ENCODE measurements at places on chromosomes 11 and 22.

DNA sequence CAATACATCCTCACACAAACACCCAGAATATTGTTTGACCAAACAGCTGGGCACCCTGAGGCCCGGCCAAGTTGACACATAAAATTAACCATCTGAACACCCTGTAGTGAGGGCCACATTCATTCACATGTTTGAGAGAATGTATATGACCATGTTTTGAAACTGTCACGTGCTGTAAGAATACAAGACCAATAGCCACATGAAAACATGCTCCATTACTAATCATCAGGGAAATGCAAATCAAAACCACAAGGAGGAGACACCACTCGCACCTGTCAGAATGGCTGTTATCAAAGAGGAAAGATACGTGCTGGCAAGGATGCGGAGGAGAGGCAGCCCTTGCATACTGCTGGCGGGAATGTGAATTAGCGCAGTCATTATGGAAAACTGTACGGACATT lies 38.3 kb upstream of the IGSF9B start:
- no peak for DNase-seq

DNA sequence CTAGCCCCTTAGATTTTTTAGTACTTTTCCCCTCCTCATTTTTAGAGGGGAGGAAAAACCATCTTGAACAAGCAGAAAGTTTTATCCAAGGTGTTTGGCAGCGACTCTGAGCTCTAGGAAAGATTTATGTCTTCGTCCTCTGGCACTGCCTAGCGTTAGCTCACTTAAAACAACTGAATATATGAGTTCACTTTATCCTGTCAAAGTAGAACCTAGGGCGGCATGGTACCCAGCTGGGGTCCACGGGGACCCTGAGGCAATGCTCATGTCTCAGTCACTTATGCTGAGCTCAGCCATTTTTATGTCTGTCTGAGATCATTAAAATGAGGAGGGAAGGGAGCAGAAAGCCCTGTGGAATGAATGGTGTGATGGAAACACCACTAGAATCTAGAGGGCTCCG lies 14.2 kb upstream of the VSIG10L2 start:
- DNase-seq = no peak

DNA sequence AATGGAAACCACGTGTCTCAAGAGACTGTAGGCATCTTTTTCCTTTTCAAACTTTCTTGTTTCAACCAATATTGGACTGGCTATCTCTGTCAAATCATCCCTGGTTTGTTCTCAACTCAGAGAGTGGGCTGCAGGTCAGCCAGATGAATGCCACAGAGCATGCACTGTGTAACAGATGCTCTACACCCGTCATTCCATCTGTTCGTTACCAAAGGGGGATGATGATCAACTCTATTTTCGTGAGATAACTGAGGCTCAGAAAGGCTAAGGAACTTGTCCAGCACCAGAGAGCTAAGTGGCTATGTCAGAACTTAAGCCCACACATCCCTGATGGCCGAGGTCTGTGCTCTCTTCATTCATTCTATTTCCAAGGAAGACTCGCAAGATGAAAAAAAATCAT lies 42.1 kb downstream of the SLC1A2 start:
- no peak for DNase-seq

GRCh38 chr22:16721961-16722360 lies 103.2 kb downstream of the XKR3 start:
- no peak for DNase-seq

DNA sequence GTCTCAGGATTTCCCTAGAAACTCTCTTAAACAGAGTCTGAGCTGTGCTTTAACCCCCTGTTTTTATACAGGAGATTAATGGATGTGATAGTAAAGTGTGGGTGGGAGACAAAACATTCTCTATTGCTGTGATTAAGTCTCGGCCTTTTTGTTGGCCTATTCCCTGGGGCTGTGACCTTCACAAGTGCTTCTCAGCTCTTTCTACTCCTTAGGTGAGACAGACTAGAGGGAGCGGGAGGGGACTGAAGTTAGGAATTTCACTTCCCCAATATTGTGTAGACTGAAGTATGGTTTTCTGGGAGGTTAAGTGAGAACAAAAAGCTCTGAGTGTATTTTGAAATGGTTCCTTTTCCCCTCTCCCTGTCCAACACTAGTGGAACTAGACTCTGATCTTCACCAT lies 29.8 kb upstream of the OR8B8 start:
- DNase-seq = no peak

- DNase-seq = no peak
Measured at GRCh38 chr11:71095294-71095850, 157.0 kb downstream of the SHANK2 start.

DNA sequence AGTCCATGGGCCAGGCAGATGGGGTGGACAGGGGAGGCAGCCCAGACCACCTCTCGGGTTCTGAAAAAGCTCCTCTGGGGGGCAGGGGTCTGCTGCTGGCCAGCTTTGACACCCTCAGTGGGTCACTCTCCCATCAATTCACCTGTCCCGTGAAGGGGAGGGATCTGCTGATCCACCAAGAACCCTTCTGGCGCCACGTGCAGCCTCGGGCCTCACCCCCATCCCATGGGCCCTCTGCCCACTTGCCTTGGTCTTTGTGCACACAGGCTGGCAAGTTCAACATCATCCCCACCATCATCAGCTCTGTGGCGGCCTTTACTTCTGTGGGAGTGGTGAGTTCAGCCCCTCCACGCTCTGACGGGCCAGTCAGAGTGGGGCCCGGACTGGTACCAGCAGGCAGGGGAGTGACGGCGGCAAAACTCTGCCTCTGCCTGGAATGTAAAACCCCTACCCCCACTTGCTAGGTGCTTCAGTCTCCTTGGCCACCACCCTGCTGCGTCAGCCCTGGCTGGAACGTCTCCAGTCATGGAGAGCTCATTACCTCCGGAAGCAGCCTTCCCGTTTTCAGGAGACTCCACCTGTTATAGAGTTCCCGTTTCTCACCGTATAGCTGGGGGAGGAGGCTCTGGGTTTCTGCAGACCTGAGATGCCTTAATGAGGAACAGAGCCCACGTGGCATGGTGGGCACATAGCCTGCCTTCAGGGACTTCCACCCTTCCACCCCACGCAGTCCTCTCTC lies 12.7 kb downstream of the PRG3 start:
- no peak for DNase-seq

DNA sequence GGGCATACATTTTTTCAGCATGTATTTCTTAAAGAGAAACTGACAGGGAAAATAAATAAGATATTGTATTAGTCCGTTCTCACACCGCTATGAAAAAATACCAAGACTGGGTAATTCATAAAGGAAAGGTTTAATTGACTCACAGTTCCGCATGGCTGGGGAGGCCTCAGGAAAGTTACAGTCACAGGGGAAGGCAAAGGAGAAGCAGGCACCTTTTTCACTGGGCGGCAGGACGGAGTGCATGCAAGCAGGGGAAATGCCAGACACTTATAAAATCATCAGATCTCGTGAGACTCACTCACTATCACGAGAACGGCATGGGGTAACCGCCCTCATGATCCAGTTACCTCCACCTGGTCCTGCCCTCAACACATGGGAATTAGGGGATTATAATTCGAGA lies 44.2 kb downstream of the PPFIA1 start:
- DNase-seq = no peak

- no peak for DNase-seq
Measured at GRCh38 chr11:18173225-18173866, 709 bp downstream of the MRGPRX4 start.

- DNase-seq = no peak
Measured at GRCh38 chr22:35677460-35678187, 29.4 kb downstream of the APOL6 start.

DNA sequence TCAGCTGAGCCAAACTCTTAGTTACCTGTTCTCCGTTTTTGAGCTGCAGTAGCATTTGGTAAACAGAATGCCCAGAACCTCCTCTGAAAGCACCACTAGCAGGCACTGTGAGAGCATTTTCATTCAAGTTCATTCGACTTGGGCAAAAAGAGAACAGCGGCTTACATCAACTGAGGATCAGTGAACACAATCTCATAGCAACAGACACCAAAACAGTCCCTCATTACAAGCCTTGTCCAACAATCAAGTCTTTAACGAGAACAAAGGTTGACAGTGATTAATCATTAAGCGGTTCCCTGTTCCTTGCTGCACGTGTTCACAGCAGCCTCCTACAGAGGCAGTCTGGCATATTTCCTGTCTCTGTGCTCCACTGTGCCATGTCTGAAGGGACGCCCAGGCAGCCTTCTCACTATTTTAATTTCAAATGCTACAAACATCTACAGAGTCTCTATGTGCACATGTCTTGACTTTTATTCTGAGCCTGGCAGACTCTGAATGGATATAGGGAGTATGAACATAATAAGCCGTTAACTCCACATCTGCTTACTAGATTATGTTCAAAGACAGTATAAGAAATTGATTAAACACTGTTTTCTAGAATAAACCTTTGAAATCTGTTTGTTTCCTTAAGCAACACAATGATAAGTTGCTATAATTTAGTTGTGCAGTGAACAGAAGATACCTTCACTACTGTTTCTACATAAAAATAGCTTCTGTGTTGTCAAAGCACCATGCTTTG lies 88.3 kb upstream of the MTMR2 start:
- peak; percentile 71 for DNase-seq

GRCh38 chr11:109237636-109238035 lies 184.4 kb upstream of the C11orf87 start:
- DNase-seq = no peak

DNA sequence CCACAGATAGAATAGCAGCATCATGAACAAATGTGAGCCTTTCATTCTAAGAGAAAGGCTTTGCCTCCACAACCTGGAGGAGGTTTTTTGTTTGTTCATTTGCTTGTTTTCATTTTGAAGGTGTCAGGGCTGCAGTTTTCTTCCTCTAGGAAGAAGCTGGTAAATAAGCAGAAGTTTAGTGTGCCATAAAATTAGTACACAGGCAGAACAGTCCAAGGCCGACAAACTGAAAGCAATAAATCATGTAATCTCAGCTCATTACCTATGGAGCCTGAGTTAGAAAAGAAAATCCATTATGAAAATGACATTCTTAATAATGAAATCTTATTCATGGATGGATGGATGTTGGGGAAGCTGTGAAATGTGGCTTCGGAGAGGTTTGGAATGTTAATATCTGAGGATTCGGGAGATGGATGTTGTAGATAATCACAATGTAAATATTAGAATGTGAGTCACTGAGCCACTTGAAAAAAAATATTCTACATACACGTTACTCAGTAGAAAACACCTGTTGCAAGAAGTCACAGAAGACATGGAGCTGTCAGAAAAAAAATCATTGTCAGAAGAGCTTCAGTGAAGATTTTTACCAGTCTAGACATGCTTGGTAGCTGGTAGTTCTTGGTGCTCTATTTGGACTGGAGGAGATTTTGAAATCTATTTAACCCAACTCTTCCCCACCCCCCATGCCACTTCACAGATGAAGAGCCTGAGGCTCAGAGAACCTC lies 15.0 kb upstream of the ZDHHC13 start:
- no peak for DNase-seq

DNA sequence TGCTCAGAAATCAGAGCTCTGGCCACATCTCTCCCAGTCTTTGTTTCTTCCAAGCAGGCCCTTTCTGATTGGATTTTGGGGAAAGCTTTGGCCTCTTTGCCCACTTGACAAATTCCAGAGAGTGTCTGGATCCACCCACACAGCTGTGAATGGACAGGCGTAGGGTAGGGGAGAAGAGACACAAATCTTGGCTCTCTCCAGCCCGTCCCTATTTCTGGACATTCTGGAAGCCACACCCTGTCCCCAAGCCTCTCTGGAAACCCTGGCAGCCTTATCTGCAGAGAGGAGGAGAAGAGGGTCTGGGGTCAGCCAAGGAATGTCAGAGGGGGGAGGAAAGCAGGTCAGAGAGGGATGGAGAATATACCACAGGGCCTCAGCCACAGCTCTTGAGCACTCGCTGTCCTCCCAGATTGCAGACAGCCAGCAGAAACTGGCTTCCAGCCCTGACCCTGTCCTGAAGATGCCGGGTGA lies 59.5 kb upstream of the WNT11 start:
- DNase-seq = no peak

GRCh38 chr11:120146413-120147093 lies 8.6 kb upstream of the TRIM29 start:
- no peak for DNase-seq

GRCh38 chr11:93054881-93055280 lies 85.4 kb downstream of the MTNR1B start:
- peak; percentile 87 for DNase-seq

DNA sequence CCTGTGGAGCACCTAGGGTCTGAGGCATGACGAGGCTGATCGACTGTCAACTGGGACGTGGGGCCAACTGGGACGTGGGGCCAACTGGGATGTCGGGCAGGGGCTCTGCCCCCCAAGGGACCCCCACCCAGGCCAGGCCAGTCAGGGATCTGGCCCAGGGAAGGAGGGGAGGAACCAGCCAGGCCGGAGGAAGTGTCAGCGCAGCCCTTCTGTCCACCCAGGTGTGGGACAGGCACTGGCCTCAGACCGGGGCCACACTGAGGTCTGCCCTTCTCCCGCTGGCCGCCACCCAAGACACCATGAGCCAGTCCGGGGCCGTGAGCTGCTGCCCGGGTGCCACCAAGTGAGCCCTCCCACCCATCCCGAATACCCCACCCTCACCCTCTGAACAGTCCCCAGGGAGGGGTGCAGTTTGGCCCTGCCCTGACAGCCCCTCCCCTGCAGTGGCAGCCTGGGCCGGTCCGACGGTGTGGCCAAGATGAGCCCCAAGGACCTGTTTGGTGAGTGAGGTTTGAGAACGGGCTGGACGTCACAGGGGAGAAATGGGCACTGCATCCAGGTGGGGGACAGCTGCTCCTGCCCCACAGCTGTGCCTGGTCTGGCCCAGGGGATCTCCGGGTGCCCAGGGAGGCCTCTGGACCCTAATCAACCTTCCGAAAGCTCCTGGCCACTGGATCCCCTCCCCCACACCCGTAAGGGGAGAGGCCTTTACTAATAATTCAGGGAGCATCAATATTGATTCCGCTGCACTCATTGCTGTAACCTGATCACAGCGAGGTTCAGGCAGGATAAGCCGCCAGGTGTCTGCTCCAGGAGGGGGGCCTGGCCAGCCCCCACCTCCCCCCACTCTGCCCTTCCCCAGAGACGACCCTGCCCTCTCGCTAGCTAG lies 3.3 kb downstream of the EPS8L2 start:
- DNase-seq = no peak

DNA sequence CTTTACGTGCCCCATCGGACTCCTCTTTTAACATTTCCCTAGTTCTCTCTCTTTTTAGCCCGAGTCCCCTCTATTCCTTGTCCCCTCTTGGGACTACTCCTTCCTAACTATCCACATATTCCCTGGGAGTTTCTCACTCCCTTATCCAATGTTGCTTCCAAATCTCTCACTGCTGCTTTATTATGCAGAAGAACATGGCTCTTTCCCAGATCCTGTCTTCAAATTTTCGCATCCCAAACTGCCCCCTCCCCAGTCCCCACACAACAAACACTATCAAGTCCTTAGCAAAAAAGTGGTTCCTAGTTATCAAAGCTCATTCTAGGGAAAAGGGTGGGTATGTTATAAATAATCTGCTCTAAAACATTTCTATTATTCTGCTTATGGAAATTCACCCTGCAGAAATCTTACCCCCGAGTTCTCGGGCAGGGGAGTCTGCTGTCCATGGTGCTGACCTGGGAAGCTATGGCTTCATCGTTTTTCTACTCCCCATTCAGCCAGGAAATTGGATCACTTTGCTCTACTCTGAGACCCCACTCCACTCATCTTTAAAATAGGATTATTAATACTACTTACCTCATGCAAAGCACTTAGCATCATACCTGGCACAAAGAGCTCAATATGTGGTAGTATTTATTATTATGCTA lies 393.5 kb downstream of the BUD13 start:
- DNase-seq = no peak

GRCh38 chr11:131923309-131923708 lies 552.9 kb downstream of the NTM start:
- DNase-seq = no peak

- no peak for DNase-seq
Measured at GRCh38 chr11:116169776-116170175, 603.0 kb downstream of the BUD13 start.
